ENCODE measurements at places on chromosomes 2 and 18.

DNA sequence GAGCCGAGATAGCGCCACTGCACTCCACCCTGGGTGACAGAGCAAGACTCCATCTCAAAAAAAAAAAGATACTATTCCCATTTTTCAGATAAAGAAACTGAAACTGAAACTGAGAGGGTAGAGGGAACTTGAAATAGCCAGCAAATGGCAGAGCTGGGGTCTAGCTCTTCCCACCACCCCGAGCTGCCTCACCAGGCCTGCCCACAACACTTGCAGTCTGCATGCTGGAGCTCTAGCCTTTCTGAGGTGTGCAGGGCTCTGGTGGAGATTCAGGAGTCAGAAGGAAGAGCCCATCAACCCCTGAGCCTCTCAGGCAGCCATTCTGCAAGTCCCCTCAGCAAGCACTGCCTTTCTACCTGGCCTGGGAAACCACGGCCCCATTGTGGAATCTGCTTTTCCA lies 14.3 kb downstream of the EDAR start:
- no peak for DNase-seq

DNA sequence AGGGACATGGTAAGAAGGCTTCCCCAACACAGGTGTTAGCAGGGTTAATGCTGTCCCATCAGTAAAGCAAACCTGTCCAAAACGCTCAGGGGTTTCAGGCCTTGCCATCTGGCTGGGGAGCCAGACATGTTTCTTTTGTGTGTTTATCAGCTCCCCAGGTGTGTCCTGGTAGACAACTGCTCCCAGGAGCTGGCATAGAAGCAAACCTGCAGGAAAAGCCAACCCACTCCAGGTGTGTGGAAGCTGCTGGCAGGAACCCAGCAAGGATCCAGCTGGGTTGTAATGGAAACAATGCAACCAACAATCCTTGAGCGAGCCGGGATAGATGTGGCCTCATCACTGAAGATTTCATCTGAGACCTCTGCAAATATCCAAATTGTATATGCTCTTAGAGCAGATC lies 123.1 kb downstream of the RAB3GAP1 start:
- no peak for DNase-seq

- peak; percentile 100 for DNase-seq
Observed at GRCh38 chr2:176491172-176491904, 222.1 kb downstream of the MTX2 start.

DNA sequence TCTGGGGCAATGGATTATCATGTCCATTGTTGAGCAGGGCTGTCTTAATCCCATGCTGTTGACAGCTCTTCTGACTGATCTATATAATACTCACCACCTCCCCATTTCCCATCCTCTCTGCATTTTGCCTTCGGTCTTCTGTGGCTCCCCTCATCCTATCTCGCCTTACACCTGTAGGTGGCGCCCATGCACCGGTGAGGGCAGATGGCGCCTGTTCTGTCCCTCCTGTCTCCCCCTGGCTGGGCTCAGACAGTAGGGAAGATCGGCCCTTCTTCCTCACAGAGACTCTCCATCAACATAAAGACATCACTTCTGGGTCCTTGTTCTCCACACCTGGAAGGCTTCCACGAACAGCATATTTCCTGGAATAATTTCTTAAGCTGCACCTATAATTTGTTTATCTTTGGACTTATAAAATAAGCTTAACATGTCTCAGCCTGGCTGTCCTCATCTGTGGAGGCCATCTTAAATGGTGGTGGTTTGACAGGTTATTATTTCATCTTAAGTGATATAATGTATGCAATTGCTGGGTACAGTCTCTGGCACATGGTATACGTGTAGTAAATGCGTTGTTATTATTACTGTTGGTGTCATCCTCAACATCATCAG lies 10.9 kb upstream of the CDH20 start:
- peak; percentile 32 for DNase-seq

DNA sequence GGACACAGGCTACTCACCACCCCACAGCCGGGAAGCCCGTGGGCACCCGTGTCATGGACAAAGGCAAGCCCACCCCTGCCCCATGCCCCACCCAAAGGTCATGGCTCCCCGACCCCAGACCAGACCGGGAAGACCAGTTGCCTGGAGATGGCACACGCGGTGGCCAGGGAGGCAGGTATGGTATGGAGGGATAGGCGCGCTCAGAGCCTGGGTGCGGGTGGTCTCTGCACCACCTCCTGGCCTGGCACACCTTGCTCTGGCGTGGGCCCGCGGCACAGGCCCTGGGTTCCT lies 51.2 kb downstream of the BIN1 start:
- DNase-seq = no peak

GRCh38 chr2:64928813-64929212 lies 60.4 kb upstream of the SLC1A4 start:
- no peak for DNase-seq

DNA sequence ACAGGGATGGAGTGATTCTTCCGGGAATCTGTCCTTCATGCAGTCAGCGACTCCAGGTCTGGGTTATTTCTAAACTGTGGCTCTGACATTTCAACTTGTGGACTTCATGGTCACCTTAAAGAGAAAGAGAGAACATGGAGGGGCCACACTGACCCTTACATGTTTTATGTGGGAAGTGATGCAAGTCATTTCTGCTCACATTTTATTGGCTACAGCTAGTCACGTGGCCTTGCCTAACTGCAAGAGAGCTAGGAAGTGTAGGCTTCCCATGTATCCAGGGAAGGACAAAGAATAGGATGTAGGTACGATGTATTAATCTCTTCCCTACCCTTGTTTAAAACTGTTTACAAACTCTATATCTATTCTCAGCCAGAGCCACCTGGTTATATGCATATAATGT lies 30.3 kb upstream of the AFTPH start:
- DNase-seq = no peak

GRCh38 chr18:23595591-23595990 lies 9.3 kb upstream of the NPC1 start:
- no peak for DNase-seq

DNA sequence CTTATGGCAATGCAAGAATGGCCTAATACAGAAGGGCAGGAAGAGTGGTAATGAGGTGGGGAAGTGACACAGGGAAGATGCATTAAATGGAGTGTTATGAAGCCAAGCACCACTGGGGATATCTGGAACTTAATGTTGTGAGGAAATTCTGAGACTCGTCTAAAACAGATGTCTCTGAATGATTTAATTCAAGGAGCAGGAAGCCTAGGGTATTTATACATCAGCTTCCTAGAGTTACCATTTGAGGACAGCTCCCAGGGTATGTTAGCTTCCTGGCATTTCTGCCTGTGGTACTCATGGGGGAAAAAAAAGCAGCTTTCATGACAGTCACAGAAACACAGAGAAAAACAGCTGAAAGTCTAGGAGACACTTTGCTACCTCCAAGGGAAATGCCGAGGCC lies 989.5 kb downstream of the CBLN2 start:
- DNase-seq = no peak

- no peak for DNase-seq
Observed at GRCh38 chr2:126344493-126344892, 311.5 kb upstream of the GYPC start.

DNA sequence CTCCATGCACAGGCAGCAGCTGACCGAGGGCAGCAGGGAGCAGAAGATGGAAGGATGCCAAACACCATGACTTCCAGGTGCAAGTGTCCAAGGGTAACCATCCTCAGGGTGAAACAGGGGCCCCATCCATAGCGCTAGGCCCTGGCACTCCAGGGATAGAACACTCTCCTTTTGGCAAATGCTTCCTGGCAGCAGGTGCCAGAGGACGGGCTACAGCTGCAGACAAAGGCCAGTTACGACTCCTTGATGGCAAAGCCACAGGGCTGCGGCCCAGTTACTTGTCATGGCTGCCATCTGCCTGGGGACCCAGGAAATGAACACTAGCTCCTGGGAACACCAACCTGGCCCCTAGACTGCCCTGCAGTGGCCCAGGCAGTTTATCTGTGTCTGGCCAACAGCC lies 178.8 kb downstream of the TMEM163 start:
- no peak for DNase-seq

DNA sequence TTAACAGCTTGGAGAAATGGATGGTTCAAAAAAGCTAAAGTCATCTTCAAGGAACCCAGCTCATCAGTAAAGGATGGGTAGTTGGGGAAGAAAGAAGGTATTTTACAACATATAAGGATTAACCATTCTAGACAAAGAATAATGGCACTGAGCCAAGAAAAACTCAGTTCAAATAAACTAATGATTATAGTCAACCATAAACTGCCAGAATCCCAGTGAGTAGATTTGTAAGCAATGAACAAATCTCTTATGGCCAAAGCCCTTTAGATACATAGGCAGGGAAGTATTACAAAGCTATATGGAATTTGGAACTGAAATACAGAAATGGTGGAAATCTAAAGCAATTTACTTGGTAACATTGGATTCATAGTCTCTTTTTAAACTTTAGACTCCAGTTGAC lies 92.4 kb upstream of the ZFP36L2 start:
- peak; percentile 49 for DNase-seq

DNA sequence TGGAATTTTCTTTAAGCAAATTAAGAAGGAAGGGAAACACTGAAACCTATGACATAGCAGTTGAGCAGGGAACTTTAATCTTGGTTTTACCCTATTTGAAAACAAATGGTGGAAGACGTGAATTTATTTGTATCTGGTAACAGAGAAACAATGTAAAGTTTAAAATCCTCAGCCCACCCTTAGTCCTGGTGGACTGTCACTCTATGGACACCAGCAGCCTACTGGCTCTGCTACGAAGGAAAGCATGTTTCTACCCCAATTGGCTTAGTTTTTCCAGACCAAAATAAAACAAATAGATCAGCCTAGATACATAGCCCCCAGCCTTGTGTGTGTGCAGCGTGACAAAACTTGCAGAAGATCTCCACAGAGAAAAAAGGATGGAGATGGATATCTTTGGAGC lies 7.4 kb downstream of the ZEB2 start:
- no peak for DNase-seq

DNA sequence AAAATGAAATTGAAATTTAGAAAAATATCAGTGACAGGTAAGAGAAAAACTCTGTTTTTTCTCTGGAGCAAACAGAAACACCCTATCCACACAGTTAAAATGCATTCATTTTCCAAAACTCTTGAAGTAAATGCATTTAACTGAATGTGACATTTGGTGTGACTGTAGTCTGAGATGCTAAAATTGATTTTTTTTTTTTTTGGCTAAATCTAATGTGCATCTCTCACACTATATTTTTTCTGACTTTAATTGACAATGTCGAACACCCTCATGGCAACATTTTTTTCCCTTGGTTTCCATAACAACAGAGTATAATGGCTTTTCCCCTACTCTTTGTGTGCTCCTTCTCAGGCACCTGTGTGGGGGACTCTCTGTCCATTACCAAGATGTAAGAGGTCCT lies 366.4 kb downstream of the XIRP2 start:
- DNase-seq = no peak

DNA sequence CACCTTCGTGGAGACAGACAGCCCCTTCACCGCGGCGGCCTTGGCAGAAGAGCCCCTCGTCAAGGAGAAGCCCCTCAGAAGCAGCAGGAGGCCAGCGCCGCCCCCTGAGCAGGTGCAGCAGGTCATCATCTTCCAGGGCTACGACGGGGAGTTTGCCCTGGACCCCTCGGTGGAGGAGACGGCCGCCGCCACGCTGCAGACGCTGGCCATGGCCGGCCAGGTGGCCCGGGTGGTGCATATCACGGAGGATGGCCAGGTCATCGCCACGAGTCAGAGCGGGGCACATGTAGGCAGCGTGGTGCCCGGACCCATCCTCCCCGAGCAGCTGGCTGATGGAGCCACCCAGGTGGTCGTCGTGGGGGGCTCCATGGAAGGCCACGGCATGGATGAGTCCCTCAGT lies 145.7 kb downstream of the PTGR3 start:
- no peak for DNase-seq

GRCh38 chr2:230627806-230628724 lies 84.6 kb upstream of the CAB39 start:
- DNase-seq = peak; percentile 16

- no peak for DNase-seq
Observed at GRCh38 chr18:48732767-48733424, 194.1 kb downstream of the CTIF start.

DNA sequence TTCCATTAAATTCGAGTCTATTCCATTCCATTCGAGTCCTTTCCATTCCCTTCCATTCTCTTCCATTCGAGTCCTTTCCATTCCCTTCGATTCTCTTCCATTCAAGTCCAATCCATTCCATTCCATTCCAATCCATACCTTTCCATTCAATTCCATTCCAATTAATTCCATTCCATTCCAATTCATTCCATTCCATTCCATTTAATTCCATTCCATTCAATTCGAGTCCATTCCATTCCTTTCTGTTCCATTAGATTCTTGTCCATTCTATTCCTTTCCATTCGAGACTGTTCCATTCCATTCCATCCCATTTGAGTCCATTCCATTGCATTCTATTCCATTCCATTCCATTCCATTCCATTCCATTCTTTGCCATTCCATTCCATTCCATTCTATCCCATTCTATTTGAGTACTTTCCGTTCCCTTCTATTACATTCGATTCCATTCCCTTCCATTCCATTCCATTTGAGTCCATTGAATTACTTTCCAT lies 1130.0 kb downstream of the RPIA start:
- DNase-seq = no peak

DNA sequence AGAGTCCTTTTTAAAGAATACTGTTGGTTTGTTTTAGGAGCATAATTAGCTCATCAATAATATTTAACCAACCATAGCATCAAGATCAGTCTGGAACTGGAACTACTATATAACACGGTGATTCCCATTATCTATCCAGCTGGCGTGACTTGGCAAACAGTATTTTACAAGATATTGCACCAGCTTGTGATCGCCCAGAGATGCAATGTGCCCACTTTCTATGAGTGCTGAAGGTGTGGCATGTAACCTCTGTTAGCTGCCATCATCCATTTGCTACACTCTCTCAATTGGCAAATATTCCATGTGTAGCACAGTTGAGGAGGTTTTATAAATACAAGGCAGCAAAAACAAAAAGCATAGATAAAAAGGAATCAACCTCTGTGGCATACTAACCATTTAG lies 64.9 kb downstream of the FIGN start:
- no peak for DNase-seq

DNA sequence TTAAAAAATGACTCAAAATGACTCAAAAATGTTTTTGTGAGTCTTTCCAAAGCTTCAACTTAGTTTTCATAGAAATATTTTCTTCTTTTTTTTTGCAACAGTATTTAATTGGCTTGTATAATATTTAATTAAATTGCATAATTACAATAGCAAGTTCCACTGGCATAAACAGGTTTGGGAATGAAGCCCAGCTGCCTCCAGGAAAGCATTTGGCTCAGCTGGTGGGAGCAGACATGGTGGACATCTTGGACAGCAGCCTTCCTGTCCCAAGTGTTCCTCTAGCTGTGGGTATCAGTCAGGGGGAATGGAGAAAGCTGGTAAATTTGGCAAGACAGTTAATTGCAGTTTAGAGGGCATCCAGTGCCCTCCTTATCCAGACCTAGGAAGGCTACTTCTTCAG lies 213.4 kb downstream of the ZBTB7C start:
- no peak for DNase-seq

- DNase-seq = peak; percentile 99
Observed at GRCh38 chr2:144015655-144016245, 504.2 kb downstream of the ZEB2 start.

GRCh38 chr2:40535972-40536371 lies 84.1 kb upstream of the SLC8A1 start:
- DNase-seq = no peak
